ENCODE measurements at places on chromosomes 4 and X.

DNA sequence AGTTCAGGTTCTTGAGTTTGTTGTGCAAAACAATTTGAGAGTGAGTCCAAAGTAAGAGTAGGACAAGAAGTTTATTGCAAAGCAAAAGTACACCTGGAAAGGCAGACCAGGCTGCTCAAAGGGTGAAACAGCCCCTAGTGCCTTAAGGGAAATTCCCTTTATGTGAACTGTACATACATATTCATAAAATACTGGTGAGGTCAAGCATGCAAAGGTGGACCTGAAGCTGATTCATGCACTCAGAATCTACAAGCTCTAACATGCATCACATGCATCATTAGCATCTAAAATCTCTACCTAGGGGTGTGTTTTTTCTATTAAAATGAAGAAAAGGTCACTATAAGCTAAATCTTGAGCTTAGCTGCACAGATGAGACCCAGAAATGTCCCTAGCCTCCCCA lies 266.9 kb downstream of the SPATA18 start:
- no peak for DNase-seq

- no peak for DNase-seq
Observed at GRCh38 chr4:163484906-163485305, 9.6 kb upstream of the TMA16 start.

GRCh38 chrX:45309801-45310200 lies 109.1 kb upstream of the DIPK2B start:
- DNase-seq, result no peak

- no peak for DNase-seq
Observed at GRCh38 chr4:170015285-170015684, 10.9 kb downstream of the MFAP3L start.

GRCh38 chr4:43560047-43560446 lies 667.5 kb downstream of the GRXCR1 start:
- DNase-seq, result no peak

GRCh38 chrX:17359500-17359899 lies 15.5 kb upstream of the NHS start:
- DNase-seq, result no peak

DNA sequence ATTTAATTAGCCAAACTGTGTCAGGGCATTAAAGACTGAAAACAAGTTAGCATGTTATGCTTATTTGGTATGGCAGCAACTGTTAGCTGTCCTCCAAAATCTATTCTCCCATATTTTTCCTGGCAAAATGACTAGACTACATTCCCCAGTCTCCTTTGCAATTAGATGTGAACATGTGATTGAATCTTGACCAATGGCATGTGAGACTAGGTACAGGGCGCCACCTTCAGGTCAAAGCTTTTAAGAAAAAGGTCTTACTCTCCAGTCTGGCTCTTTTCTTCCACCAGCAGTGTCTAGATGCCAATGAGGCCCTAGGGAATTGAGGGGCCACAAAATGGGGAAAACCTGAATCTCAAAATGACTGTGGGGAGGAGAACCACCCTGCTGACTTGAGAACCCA lies 408.2 kb downstream of the SMARCA1 start:
- no peak for DNase-seq

DNA sequence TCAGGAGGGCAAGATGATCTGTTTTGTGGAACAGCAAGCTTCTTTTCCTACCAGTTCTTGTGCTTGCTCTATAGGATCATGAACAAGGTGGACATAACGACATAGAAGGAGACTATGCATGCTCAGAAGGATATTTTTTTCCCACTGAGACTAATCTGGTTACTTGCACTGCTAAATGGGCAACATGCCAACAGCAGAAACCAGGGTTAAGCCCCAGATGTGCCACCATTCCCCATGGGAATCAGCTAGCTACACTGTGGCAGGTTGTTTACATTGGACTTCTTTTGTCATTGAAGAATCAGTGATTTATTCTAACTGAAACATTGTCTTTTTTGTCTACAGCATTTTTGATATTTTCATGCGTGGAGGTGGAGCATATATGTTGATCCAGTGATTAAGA lies 165.6 kb downstream of the C4orf33 start:
- no peak for DNase-seq

DNA sequence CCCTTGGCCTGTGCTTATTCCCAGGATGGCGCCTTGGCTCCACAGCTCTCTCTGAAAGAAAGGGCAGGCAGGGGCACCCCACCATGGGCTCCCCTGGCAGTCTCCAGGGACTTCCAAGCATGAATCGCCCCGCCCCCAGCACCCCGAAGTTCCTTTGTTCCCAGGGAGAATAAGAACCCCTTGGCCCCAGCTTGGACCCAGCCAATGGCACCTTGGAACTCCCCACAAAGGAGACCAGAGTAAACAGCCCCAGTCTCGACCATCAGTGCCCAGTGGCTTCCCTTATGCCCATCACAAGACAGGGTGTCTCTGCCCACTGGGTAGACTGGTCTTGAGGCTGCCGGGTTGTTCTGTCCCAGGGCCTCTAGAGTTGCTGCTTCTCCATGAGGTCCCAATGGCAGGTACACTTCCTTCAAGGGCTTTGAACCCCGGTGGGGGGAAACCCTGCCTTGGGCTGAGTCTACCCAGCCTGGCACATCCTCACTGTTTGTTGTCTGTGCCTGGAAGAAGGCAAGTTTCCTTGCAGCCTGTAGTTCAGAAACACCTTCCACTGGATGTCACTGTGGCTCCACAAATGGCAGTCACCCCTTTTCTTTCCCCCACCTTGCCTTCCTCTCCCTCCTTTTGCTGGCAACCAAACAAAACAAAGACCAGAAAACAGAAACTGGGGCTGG lies 30.8 kb downstream of the NBDY start:
- no peak for DNase-seq

GRCh38 chrX:45445745-45446412 lies 245.2 kb upstream of the DIPK2B start:
- no peak for DNase-seq

DNA sequence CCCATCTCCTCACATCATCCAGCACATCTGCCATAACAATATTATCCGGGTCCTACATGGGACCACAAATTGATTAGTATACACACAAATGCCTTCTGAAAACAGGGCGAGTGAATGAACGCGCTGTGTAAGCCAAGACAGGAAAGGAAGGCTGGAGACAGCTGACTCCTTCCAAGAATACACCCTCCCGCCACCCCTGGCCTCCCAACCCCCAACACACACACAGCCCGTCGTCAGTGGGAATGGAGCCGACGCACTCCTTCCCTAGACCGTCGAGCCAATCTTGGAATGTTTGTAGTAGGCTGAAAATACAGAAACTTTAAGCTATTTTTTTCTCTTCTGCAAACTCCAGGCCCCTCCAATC lies 319 bp upstream of the MAGEH1 start:
- DNase-seq, result no peak

DNA sequence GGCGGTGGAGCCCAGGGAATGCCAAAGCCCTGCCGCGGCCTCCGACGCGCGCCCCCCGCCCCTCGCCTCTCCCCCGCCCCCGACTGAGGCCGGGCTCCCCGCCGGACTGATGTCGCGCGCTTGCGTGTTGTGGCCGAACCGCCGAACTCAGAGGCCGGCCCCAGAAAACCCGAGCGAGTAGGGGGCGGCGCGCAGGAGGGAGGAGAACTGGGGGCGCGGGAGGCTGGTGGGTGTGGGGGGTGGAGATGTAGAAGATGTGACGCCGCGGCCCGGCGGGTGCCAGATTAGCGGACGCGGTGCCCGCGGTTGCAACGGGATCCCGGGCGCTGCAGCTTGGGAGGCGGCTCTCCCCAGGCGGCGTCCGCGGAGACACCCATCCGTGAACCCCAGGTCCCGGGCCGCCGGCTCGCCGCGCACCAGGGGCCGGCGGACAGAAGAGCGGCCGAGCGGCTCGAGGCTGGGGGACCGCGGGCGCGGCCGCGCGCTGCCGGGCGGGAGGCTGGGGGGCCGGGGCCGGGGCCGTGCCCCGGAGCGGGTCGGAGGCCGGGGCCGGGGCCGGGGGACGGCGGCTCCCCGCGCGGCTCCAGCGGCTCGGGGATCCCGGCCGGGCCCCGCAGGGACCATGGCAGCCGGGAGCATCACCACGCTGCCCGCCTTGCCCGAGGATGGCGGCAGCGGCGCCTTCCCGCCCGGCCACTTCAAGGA lies at the start of gene FGF2:
TSS of gene FGF2 (plus strand) at position 279 of the 705 bp plus-strand sequence. CDS start at position 623, 344 bp downstream.
- DNase-seq, result no peak

- DNase-seq, result no peak
Observed at GRCh38 chr4:16337936-16338335, 111.7 kb upstream of the TAPT1 start.

DNA sequence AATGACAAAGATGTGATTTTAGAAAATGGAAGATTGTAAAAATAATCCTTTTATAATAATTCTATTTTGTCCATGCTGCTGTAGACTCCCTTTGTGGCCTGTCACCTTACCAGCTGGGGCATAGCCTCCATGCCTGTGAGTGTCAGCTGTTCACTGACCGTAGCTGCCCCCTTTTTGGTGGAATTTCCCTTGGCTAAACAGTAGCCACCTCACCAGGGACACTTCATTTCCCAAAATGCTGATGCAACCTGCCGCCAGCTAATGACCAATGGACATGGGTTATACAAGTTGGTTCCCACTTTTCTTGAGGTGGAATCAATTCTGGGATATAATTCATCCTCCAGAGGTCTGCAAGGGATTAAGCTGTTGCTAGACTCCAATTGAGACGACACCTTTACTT lies 368.4 kb downstream of the PRDM5 start:
- DNase-seq, result no peak

GRCh38 chr4:8838296-8838960 lies 33.2 kb downstream of the HMX1 start:
- no peak for DNase-seq
